T1000 (cell line): ENCODE measurements at places on chromosomes 11 and 22.

DNA sequence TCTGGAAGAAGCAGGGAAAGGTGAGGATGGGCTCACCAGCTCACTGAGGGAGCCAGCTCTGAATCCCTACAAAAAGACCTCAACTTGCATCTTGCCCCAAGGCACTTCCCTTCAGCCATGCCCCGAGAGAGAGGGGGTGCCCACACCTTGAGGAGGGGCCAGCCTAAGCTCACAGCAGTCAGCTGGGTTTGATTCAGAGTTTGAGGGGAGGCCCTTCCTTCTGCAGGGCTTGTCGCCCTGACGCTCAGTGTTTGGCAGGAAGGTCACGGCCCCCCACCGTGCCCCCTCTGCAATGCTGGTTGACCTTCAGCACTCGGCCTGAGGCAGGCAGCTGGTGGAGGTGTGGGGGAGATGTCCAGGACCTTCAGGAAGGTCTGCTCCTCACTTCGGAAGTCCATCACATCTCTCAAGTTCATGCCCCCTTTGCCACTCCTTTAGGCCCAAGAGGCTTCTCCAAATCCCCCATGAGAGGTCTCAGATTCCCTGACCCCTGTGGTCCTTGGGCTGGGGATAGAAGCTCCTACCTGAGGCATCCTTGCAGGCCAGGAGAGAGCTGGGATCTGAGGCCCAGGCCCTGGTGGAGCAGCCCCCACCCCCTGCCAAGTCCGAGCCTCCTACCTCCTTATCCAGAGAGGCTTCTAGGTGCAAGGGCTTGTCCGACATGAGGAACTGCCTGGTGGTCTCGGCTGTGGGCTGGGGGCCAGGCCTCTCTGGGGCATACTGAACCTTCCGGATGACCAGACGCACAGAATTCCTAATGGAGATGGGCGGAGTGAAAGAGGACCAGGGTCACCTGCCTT, 37.6 kb downstream of the TPBGL start:
- no peak for DNase-seq

DNA sequence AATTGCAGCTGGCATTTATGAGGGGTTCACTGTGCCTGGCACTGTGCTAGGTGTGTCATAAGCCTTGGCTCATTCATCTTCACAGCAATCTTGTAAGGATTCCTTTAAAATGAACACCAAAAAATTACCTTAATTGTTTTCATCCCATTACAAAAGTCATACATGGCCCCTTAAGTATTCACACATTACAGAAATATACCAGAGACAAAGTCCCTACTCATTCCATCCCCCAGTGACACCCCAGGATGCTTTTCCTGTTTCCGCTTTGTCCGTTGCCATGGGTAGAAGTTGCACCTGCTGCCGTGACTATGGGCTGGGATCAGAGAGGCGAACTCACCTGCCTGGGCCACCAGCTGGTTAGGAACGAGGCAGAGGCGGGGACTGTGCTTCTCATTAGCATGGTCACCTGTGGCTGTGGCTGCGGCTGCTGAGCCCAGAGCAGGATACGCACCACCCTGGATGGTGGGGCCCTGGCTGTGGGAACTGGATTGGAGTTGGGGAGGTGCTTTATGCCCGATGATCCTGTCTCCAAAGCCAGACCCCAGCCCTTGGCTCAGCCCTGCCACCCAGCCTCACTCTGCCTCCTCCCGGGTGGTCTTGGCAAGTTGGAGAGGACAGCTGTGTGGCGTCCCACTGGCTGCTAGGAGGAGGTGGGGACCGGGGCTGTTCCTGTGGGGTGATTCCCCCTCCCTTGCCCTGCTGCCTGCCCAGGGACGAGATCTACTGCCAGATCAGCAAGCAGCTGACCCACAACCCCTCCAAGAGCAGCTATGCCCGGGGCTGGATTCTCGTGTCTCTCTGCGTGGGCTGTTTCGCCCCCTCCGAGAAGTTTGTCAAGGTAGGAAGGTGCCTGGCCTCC, 60.8 kb downstream of the MYO7A start:
- DNase-seq = no peak

- DNase-seq = no peak
These were observed 26.8 kb downstream of the MICAL2 start for GRCh38 chr11:12137005-12137690.

DNA sequence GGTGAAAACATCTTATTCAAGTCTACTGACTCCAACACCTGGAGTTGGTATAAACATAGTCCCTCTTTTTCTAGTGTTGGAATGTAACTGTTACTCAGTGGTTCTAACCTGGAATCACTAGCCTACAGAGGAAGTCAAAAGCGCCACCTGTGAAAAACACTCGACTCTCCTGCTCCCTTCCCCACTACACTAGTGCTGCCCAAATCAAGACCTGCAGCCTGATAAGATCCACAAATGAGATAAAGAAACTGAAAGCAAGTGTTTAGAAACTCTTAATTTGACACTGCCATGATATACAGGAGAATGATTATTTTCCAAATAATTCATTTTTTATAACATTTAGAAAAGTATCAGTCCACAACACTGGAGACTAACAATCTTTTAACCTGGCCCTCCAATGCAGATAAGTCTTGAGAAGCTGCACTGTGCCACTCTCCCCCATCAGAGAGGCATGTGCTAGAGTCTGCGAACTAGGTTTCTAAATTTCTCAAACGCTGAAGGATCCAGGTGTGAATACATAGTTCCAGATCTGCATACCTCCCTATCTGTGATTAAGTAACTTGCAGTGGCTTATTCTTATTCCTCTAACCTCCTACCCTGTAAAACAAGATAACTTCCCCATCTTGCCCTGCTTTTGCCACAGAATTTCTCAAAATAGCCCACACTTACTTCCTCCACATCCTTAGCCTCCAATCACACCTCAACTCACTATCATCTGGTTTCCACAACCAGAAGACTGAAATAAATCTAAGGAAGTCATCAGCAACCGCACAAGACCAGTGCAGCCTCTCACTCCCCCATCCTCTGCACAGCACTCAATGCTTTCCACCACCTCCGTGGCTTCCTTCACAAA, 88.1 kb downstream of the RRAS2 start:
- DNase-seq = no peak

GRCh38 chr22:19723232-19723982, at the start of gene GP1BB:
TSS of gene GP1BB (plus strand) at chr22:19723539. CDS start at chr22:19723570, 31 bp downstream.
- no peak for DNase-seq

- no peak for DNase-seq
These were observed 117.0 kb downstream of the WT1 start for GRCh38 chr11:32318071-32319055.

GRCh38 chr11:117601006-117601708, 195.9 kb downstream of the DSCAML1 start:
- DNase-seq = no peak

GRCh38 chr11:17138562-17138961, 61.1 kb upstream of the RPS13 start:
- no peak for DNase-seq

- DNase-seq = no peak
These were observed 7.6 kb downstream of the TMEM121B start for GRCh38 chr22:17113600-17113999.

- DNase-seq = no peak
These were observed 8.6 kb downstream of the CCDC81 start for GRCh38 chr11:86383041-86383955.

DNA sequence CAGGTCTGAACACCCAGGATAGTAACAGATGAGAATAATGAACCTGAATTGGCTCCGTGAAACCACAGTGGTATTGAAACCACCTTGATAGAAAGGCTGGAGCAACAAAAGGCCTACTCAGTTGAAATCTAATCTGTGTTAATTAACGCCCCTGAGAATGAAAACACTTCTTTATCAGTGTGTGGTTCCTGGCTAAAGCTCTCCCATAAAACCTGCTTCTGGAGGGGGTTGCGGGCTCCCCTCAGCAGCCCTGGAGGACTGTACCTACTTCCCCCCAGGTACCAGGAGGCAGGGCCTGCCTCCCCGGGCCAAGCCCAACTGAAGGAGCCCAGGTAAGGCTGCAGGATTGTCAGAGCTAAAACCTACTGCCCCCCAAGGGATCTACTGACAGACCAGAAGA, 54.6 kb downstream of the PLEKHA7 start:
- no peak for DNase-seq

DNA sequence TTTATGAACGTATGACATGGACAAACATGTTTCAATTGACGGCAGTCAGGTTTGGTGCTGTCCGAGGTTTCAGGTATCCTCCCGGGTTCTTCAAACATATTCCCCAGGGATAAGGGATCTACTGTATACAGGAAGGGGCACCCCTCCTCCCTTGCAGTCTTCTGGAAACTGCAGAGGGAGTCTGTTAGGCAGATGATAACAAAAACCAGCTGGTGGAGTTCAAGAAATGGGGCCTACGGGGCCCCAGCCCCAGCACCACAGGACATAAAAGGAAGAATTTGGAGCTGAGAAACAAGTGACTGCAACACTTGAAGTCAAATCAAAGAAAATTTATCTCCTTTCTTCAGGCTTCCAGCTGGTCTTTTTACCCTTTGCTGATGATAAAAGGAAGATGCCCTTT, 32.1 kb downstream of the SNU13 start:
- DNase-seq = no peak

DNA sequence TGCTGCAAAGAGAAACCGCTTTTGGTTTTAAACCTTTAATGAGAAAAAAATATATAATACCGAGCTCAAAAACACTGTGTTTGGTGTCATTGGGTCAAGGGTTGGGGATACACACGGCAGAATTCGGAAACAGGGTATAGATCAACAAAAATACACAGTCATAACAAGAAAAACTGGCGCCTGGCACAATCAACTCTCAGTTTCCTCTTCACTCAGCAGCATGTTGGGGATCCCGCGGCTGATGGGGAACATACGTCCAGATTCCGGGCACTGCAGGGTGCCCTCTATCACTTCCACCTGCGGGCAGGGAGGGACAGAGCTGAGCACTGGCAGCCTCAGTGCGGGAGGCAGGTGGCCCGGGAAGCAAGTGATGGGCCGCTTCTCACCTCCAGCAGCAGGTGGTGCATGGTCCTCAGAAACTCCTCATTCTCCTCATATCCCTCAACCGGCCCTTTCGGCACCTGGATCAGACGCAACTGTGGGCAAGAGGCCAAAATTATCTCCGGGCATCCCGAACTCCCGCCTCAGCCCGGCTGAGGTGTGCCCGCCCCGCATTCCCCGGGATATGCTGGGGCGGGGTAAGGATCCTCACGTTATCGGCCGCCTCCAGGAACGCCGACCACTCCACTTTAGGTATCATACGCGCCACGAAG, 561 bp downstream of the TRMT112 start:
- no peak for DNase-seq

DNA sequence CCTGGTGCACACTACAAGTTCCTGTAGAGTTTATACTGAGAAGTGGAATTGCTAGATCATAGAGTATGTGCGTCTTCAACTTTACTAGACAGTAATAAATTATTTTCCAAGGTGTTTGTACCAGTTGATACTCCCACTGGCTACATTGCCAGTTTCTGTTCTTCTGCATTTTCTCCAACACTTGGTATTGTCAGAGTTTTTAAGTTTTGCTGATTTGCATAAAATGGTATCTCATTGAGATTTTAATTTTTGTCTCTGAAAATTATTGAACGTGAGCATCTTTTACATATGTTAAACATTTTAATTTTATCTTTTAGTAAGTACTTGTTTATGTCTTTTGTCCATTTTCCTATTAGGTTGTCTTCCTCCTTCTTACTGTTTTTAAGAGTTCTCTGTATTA, 7.3 kb downstream of the TBCEL start:
- DNase-seq = no peak

DNA sequence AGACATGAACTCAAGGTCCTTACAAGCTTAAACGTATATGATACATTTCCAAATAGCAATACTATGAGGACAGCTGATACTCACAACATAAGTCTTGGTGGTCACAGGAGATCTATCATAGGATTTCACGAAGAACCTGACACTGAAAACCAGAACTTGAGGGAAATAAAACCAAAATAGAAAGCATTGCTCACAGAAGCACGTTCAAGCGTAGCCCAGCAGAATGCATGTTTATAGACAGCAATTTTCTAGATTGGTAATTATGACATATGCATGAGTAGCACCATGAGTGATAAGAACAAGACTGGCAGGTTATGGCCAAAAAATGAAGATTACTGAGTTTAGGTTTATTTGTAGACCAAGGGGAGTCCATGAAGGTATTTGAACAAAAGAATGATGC, 243.5 kb downstream of the ETS1 start:
- DNase-seq = no peak

GRCh38 chr11:36774603-36775002, 176.6 kb upstream of the RAG2 start:
- peak; percentile 26 for DNase-seq

- no peak for DNase-seq
These were observed 54.2 kb downstream of the IRAG1 start for GRCh38 chr11:10639350-10639749.

GRCh38 chr11:91086028-91086427, 863.2 kb upstream of the CHORDC1 start:
- DNase-seq = no peak

- peak; percentile 65 for DNase-seq
These were observed 39.7 kb downstream of the ME3 start for GRCh38 chr11:86632499-86633269.

- no peak for DNase-seq
These were observed 52.4 kb downstream of the KCNC1 start for GRCh38 chr11:17786824-17787525.

GRCh38 chr22:50014655-50015401, 2.3 kb upstream of the IL17REL start:
- DNase-seq = no peak

GRCh38 chr11:44892843-44893242, 57.8 kb downstream of the TP53I11 start:
- no peak for DNase-seq

DNA sequence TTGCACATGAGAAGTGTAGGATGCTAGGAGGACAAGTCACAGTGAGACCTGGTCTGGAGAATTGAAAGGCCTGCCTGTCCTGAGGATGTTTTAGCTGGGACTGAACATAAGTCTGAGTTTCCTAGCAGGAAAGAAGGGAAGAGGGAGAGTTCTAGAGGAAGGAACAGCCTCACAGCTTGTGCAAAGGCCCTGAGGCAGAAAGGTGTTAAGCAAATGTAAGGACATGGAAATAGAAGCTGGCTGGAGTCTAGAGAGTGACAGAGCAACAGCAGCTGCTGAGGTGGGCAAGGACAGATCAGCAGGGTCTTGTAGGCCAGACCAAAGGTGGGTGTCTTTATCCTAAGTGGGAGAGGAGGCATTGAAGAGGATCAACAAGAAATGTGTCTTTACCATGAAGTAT, 210.9 kb upstream of the E2F8 start:
- DNase-seq = no peak

DNA sequence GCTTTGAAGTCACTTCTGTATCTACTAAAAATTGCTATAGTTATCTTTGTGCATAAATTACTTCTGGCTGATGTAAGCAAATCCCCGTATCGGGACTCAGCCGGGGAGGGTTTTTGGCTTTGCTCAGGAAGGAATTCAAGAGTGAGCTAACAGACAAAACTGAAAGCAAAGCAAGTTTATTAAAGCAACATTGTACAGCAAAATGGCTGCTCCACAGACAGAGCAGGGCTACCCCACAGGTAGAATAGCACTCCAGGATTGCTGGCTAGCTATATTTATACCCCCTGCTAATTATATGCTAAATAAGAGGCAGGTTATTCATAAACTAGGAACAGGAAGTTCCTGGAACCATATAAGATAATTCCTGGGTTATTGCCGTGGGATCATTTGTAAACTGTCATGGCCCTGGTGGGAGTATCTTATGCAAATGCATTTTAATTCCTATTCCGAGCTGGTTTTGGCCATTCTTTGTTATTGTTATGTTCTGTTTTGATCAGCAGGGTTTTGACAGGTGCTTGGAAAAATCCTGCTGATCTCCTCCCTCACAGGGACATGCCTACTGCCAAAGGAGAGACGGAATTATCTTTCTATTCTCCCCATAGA, 15.2 kb downstream of the MIF start:
- DNase-seq = no peak

- no peak for DNase-seq
These were observed 47.7 kb upstream of the CSNK2A3 start for GRCh38 chr11:11400635-11401232.
